ENCODE measurements at places on chromosomes 5 and 9.

GRCh38 chr5:178465228-178465860 is 124.8 kb downstream of the COL23A1 start:
- DNase-seq: no peak

DNA sequence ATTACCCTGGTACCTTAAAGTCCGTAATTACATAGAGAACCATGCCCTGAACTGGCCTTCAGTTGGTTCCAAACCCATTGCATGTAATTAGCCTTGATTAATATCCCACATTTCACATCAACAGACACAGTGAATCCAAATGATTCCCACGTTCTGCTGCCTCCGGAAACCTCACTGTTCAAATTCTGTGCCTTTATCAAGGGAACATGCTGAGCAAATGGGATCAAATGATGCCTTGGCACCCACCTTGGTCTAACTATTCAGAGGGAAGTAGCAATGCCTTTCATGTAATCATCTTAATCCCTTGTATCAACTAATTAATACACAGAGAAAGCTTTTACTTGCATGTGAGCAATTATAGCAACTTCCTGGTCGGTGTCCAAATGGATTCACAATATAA is 100.6 kb downstream of the EFNA5 start:
- no peak for DNase-seq

- no peak for DNase-seq
These were observed 958.3 kb upstream of the DMAC1 start for GRCh38 chr9:8757881-8758280.

- no peak for DNase-seq
These were observed 4.3 kb upstream of the SPATA6L start for GRCh38 chr9:4670591-4670990.
